SW480 (cell line): ENCODE measurements at places on chromosomes 4 and X.
A peak's percentile ranks its signal among the peaks of the same experiment; 100 is the strongest.

DNA sequence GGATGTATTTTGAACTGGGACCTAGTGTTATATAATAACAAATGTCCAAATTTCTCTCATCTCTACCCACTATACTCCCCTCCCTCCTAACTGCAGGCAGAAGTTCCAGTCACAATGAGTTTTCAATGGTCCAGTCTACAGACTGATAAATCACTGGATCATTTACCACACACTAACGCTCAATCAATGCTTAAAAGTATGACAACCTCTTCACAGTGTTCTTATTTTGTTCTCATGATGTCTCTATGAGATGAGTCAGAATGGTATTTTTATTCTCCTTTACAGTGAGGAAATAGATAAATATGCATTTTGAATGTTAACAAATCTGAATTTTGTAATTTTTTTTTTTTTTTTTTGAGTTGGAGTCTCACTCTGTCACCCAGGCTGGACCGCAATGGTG is 83.7 kb upstream of the ETNPPL start:
- DNase-seq = no peak

- DNase-seq = peak; percentile 17
These were observed 81.0 kb upstream of the ZDHHC15 start for GRCh38 chrX:75603833-75604232.

- DNase-seq = no peak
These were observed 7.3 kb upstream of the IRAK1 start for GRCh38 chrX:154027022-154027402.

- DNase-seq = no peak
These were observed 164.9 kb upstream of the SPOCK3 start for GRCh38 chr4:167399201-167399600.

DNA sequence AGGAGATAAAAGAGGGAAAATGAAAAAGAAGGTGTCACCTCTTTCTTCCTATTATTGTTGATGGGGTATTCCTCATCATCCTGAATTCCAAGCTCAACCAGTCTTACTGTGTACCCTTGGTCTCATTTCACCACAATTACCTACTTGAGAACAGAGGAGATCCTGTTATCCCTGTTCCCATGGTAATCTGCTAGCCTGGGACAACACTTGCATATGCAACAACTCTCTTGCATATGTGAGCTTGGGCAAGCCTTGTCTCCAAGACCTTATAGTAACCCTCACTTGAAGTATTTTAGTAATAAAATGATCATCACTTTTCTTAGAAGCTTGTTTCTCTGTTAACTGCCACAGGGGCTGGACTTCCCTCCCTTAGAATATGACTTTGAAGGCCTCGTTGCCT is 253.7 kb downstream of the NAP1L3 start:
- DNase-seq = no peak

- DNase-seq = no peak
These were observed 147.5 kb upstream of the PITX2 start for GRCh38 chr4:110770353-110770752.

GRCh38 chr4:69999420-69999819 is 3.7 kb downstream of the STATH start:
- DNase-seq = no peak

GRCh38 chrX:153953892-153954557 is 9.6 kb upstream of the RENBP start:
- no peak for DNase-seq

GRCh38 chr4:98997166-98997565 is 1.6 kb downstream of the METAP1 start:
- no peak for DNase-seq

DNA sequence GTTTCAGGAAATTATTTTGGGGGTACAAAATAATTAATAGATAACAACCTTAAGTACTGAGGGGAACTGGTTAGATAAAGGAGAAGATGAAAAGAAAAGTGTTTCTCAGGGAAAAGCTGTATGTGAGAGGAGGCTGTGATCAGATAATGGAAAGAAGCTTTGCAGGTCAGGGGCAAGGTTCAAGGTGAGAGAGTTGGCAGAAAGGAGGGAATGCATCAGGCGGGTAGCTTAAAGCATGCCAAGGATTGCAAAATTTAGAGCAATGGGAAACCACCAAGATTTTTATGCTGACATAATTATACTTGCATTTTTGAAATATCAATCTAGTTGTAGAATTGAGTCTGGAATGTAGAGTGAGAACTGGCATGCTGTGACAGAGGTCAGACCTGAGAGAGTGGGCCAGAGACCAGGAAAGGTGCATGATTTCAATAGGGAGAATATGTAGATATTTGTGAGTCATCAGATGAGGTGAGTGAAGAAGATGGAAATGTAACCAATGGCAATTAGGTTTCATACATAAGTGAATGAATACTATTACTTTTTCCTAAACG is 508.7 kb downstream of the TRIML1 start:
- no peak for DNase-seq

- no peak for DNase-seq
These were observed 197.8 kb downstream of the PALLD start for GRCh38 chr4:168694667-168695066.
